ENCODE measurements at places on chromosomes 3 and 15.

DNA sequence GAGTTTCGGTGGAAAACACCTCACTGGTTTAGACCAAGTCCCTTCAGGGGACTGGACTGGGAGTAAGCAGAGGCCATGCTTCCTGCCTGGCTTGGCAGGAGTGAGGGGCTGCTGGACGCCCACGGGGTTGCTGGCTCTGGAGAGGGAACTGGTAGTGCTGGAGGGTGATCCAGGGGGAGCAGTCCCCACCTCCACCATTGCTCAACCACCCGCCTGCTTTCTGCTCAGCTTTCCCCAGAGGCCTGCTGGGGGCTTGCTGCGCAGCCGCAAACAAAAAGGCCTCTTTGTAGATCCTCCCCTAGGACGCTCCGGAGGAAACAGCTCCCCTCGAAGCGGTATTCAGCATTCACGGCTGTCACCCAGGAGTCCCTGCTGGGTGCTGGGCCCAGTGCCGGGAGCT, 33.5 kb downstream of the EBLN2 start:
- no peak for DNase-seq

DNA sequence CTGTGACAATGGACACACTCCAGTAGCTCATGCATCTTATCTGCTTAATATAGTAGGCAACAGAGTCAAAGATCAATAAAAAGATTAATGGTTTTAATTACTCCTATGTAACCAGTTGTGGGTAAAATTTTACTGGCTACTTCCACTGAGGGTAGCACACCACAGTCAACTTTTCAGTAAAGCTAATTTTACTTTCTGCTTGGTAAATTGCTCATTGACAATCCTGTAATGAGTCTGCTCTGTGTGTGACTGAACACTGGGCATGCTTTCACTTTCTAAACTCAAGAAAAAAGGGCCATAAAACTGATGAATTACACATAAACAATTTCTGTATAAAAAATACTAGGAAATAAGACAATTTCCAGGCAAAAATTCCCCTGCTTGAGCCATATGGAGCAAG, 838.3 kb downstream of the VGLL3 start:
- no peak for DNase-seq

DNA sequence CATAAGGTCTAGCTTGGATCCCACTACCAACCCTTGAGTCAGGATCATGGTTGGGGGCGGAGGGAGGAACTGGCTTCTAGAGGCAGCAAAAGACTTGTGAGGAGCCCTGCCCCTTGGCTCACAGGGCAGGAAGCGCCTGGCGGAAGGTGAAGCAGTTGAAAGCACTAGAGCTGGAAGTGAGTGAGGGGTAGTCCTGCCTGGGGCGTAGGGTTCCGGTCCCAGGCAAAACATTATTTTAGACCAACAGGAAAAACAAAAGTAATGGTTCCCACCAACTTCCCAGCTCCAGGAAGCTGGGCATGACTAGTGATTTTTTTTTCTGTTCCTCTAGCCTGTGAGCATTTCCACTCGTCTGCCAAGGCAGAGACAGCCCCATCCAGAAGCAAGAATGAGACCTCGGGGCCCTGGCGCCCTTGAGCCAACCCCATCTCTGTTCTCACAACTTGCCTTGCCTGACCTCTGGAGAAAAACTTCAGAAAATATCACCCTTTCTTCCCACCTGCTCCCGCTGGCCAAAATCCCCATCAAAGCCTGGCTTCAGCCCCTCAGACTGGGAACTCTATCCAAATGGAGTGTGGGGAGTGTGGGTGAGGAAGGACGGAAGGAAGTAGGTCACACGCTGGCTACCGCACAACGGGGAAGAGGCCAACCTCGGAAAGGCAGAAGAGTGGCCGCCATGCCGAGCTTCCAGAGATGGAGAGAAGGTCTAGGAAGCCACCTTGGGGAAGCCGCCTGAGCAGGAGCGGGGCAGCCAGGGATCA, 57.5 kb downstream of the RBPMS2 start:
- DNase-seq = no peak

DNA sequence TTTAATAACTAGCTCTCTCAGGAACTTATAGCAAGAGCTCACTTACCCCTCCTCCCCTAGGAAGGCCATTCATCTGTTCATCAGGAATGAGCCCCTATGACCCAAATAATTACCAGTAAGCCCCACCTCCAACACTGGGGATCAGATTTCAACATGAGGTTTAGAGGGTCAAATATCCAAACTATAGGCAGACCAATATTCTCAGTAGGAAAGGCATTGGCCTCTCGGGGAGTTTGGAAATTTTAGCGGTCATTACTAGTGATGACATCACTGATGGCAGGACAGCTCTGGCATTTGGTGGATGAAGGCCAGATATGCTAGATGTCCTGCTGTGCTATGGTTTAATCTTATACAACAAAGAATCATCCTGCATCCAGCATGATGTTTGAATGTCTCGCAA, 15.2 kb upstream of the CD47 start:
- DNase-seq = no peak

DNA sequence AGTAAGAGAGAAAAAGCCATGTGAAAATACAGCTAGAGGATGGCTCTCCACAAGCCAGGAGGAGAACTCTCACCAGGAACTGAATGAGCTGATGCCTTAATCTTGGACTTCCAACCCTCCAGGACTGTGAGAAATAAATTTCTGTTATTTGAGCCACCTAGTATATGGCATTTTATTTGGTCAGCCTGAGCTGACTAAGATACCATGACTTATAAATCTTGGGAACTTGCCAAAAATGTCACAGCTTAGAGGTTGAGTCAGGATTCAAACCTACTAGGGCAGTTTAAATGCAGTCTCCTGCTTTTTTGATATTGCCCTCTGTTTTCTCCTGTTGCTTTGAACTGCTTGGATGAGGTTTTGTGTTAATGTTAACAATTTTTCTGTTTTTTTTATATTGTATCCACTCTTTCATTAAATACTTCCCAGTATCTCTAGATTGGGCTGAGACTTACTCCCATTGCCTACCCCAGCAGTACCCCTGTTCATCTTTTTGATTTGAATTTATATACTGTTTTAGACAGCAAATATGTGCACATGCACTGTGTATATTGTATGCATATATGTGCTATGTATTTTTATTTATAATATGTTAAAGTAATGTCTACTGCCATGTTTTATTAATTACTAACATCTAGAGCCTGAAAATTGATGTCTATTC, 1223.2 kb downstream of the OTOL1 start:
- no peak for DNase-seq

DNA sequence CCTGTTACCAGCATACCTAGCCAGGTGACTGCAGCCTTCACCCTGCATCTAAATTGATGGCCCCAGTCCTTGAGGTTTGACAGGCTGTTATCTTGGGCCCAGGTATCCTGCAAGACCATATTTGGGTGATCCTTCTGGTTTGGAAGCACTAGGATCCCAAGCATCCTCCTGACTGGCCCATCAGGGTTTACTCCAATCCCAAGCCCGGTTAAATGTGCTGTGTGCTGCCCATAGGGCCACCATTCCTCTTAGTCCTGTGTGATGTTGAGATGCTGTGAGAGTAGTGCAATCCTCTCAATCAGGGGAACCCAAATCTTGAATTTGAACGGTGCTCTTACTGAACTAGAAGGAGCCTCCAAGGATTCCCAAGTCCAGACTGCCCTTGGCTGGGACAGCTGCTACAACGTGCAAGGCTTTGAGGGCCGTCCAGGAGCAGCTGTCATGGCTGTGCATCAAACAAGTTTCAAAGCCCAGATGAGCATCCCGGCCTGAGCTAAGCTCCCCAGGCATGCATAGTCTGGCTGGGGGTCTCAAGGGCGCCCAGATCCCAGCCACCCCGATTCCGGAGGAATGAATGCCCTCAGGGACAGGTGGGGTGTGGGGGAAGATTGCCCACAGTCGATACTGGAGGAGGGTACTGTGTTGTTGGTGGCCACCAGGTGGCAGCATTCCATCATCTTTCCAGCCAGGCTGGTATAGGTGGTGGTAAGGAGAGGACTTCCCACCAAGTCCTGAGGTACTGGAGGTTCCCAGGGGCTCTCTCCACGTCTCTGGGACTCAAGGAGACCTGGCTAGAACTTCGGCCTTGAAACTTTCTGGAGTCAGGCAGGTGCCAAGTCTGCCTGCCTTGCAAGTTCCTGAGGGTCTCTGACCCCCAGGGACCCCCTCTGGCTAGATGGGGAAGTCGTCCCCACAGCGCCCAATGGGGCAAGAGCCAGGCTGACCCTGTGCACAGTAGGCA, 32.6 kb downstream of the RBM5 start:
- DNase-seq = peak; percentile 87

- DNase-seq = no peak
Observed at GRCh38 chr3:185583925-185584324, 2.2 kb upstream of the SENP2 start.

DNA sequence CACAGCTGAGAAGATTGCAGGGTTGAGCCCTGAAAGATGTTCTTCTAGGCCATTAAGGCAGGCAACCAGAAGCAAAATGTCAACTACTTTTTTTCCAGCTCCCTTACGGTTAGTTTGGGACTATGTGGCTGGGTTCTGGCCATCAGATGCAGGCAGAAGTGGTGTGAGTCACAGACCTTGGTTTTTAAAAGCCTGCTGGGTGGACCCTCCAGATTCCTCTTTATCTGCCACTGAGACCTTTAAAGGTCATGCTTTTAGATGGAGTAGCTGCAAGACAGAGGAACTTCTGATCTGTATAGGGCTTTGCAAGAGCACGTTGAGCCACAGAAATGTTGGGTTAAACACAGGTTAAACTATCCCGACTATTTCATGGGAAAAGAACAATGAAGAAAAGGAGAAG, 102.9 kb downstream of the CHST2 start:
- DNase-seq = no peak

- DNase-seq = no peak
Observed at GRCh38 chr15:66515901-66516322, 10.8 kb downstream of the ZWILCH start.

DNA sequence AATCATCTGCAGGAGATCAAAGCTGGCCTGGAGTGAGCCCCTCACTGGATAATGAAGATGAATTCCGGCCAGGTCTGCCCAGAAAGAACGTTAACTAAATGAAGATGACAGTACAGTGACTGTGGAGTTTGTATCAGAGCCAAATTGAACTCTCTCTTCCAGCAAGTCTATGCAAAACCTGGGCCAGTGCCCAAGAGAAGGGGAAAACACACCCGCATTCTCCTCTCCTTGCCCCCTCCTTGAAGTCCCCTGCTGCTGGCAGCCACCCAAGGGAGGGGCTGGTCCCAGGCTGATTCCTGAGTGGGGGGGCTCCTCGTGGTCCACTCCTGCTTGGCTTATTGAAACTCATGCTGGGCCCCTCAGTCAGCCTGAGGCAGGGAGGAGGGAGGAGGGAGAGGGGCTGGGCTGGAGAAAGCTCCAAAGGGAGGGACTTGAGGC, 155.7 kb downstream of the RAB11A start:
- DNase-seq = no peak

GRCh38 chr3:37961622-37962431, 28.8 kb upstream of the VILL start:
- DNase-seq = no peak

DNA sequence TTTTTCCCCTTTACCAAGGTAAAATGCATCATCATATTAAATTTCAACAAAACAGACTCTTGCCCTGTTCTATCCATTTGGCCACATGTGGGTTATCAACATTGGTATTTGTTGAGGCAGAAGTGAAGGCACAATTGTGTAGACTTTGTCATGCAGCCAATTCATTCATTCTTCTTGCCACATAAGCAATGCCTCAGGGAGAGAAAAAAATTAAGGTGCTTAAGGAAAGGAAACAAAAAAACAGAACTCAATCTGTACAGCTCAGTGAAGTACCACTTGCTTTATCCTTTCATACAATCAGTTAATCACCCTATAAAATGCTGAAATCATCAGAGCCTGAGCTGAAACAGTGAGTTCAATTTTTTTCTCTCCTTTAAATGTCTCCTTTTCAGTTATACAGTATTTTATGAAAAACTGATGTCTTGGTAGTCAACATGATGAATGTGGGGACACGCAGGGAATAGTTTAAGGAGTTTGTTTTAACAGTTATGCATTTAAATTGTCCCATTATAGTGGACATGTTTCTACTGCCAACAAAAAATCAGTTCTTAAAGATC, 588.9 kb downstream of the MFSD1 start:
- DNase-seq = no peak

GRCh38 chr3:3086239-3086638, 23.9 kb downstream of the IL5RA start:
- no peak for DNase-seq

- peak; percentile 48 for DNase-seq
Observed at GRCh38 chr15:96344706-96345559, 14.4 kb downstream of the NR2F2 start.

DNA sequence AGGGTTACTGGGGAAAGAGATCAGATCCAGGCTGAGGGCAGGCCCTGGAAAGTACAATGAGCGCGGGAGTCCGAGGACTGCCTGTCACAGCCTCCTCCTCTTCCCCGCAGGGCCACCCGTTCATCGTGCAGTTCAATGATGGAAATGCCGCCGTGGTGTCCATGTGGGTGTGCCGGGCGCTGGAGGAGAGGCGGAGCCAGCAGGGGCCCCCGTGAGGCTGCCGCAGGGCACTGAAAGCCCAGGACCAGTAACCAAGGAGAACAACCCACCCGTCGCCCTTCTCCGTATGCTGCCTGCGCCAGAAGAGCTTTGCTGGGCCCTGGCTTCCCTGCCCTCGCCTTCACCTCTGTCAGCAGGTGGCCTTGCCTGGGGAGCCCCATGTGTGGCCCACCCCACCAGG, 18.8 kb upstream of the SKOR1 start:
- no peak for DNase-seq

GRCh38 chr15:26805470-26805869, 32.6 kb upstream of the GABRB3 start:
- no peak for DNase-seq

DNA sequence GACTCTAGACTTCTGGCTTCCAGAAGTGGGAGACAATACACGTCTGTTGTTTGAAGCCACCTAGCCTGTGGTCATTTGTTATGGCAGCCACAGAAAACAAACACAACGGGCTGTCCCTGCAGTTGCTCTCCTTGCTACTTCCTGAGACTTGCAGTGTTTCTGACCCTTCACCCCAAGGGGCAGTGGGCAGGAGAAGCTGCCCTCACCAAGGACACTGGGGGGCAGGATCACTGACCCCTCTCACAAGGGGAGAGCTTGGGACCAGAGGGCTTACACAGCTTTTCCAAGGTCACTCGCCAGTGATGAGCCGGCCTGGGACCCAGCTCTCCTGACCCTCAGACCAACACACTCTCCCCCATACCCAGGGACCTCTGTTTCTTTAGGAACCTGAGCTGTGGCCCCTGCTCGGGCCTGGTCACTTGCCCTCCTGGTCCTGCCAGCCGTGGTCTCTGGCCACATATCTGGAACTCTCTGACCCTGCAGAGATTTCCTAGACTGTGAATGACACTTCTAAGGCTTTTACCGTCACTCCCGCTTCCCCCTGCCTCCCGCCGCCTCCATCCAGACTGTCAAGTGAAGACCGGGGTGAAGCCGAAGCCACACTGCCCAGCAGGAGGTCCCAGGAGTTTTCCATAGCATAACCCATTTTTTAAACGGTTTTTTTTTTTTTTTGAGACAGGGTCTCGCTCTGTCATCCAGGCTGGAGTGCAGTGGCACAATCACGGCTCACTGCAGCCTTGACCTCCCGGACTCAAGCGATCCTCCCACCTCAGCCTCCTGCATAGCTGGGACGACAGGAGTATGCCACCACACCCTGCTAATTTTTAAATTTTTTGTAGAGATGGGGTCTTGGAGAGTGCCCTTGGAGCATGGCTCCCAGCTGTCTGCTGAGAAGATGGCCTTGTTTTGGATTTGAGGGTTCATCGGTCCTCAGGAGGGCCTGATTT, 4.4 kb downstream of the ATP2B2 start:
- no peak for DNase-seq

All from activated CD8-positive, alpha-beta memory T cell treated with anti-CD3 and anti-CD28 coated beads for 24 hours (primary cell).